Activated T-cell treated with anti-CD3 and anti-CD28 coated beads for 4 hours (primary cell): ENCODE measurements at places on chromosomes 13 and 19.
A peak's percentile ranks its signal among the peaks of the same experiment; 100 is the strongest.

GRCh38 chr19:17999684-18000479, 8.1 kb upstream of the ARRDC2 start:
- DNase-seq = no peak

DNA sequence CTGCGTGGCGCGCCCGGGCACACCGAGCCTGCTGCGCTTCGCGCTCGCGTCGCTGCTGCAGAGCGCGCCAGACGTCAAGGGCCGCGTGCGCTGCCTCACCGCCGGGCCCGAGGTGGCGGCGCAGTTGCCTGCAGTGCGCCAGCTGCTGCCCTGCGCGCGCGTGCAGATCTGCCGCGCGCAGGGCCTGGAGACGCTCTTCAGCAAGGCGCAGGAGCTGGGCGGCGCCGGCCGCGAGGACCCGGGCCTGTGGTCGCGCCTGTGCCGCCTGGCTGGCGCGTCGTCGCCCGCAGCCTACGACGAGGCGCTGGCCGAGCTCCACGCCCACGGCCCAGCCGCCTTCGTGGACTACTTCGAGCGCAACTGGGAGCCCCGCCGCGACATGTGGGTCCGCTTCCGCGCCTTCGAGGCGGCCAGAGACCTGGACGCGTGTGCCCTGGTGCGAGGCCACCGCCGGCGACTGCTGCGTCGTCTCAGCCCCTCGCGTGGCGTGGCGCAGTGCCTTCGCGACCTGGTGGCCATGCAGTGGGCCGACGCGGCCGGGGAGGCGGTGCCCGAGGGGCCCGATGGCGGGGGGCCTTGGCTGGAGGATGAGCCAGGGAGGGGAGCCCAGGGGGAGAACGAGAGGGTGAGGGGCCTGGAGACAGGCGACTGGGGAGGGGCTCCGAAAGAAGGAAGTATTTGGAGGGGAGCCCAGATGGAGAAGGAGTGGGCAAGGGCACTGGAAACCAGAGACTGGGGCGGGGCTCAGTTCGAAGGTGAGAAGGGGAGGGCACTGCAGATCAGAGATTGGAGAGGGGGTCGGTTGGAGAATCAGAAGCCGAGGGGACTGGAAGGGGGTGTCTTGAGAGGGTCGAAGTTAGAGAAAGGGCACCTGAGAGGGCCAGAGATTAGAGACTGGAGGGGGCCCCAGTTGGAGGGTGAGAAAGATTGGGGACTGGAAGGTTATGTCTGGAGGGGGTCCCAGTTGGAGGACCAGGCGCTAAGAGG, 24.7 kb downstream of the ZSWIM9 start:
- DNase-seq = no peak

GRCh38 chr13:94708031-94708859, 4.1 kb downstream of the SOX21 start:
- no peak for DNase-seq

- DNase-seq = no peak
These were observed 16.8 kb upstream of the ADGRE2 start for GRCh38 chr19:14795078-14795721.

DNA sequence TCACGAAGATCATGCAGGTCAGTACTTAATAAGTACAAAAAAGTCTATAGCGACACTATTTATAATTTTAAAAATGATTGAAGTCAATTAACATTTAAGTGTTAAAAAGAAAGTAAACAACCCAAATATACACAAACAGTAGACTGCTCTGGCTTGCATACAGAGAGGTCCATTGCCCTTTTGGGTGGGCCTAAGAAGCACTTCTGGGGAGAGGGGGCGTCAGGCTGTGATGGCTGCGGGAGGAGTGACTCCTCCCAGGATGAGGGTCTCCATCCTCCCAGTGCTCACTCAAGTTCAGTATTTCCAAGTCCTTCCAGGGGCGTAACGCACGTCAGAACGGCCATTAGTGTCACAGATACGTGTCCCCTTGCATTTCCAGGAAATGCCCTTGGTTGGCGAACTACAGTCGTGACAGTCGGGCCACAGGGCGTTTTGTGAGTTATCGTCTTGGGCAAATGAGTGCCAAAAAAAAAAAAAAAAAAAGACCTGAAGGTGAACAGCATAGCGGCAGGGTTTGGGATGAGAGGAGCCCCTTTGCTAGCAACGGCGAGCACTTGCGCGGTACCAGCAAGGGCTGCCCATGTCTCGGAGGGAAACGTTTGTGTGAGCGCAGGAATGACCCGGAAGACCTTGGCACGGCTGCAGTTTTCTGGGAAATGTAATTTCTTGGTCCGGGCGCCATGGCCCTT, at the start of gene SCGB2B2:
SCGB2B2 (minus strand) TSS at position 463 of the 689 bp plus-strand sequence. CDS start 82,596 bp downstream, outside the sequence.
- peak; percentile 62 for DNase-seq

DNA sequence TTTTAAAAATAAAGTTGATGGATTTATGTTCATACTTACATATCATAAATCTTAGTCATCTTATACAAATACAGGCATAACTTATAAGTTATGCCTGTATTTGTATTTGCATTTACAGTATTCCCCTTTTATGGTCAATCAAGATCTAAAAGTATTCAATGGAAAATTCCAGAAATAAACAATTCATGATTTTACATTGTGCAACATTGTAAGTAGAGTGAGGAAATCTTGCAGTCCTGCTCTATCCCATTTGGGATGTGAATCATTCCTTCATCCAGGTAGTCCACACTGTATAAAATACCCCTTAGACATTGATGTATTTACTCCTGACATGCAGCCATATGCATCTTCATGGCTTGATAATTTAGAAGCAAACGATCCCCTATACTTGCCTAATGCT, 795.3 kb downstream of the SLITRK1 start:
- no peak for DNase-seq

- no peak for DNase-seq
These were observed 5.1 kb downstream of the KMT2B start for GRCh38 chr19:35722897-35723296.

GRCh38 chr13:103210348-103210747, 144.1 kb upstream of the SLC10A2 start:
- DNase-seq = no peak

DNA sequence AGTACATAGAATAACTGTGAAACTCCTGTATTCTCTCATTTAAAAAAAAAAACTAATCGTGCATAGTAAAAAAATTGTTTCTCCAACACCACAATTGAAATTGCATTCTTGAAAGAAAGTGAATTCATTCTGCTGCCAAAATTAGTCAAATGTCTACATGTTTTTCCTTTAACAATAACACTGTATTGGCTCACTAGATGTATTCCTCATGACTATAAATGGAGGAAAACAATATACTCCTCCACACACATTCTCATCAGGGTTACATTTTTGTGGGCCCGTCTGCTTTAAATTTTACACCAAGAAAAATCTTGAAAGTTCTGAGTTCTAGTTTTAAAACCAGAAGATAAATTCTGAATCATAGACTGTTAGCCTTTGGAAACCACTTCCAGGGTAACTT, 233.6 kb downstream of the KLF12 start:
- DNase-seq = no peak

GRCh38 chr19:8342684-8343482, at the start of gene KANK3:
KANK3 (minus strand) TSS chr19:8343262; CDS start chr19:8337828, 5,434 bp downstream.
- peak; percentile 86 for DNase-seq

DNA sequence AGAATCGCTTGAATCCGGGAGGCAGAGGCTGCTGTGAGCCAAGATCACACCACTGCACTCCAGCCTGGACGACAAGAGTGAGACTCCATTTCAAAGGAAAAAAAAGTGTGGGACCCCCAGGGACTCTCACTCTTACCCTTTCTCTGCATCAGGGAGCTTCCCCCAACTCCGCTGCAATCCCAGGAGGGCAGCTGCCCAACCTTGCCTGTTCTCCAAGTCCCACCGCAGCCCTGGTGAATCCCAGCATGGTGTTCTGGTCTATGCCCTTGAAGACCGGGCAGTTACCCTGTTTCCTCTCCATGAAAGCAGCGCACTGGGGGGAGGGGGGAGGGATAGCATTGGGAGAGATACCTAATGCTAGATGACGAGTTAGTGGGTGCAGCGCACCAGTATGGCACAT, 35.7 kb upstream of the DPRX start:
- DNase-seq = no peak

GRCh38 chr19:788983-789700, 8.1 kb upstream of the PTBP1 start:
- no peak for DNase-seq

DNA sequence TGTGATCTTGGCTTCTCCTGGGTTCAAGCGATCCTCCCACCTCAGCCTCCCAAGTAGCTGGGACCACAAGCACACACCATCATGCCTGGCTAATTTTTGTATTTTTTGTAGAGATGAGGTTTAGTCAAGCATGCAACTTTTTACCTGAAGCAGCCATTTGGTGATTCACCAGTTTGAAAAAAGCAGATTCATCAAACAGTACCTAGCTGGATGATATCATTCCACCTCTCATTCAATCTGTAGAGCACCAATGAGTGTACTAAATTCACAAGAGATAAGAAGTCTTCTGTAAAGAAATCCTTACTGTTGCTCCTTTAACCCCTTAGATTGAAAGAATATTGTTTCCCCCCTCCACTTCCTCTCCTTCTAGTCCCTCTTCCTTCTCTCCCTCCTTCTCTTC, 261.1 kb upstream of the RFC3 start:
- no peak for DNase-seq

DNA sequence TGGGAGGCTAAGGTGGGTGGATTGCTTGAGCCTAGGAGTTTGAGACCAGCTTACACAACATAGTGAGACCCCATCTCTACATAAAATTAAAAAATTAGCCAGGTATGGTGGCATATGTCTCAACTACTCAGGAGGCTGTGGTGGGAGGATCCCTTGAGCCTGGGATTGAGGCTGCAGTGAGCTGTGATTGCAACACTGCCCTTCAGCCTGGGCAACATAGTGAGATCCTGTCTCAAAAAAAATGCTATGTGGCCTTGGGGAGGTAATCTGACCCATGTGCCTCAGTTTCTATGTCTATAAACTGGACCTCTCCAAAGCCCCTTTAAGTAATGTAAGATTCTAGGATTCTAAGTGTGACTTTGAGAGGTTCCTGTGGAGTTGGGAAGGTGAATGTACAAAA, 25.2 kb downstream of the ARL11 start:
- no peak for DNase-seq
